GM04503 (cell line): ENCODE measurements at places on chromosomes 4 and X.

DNA sequence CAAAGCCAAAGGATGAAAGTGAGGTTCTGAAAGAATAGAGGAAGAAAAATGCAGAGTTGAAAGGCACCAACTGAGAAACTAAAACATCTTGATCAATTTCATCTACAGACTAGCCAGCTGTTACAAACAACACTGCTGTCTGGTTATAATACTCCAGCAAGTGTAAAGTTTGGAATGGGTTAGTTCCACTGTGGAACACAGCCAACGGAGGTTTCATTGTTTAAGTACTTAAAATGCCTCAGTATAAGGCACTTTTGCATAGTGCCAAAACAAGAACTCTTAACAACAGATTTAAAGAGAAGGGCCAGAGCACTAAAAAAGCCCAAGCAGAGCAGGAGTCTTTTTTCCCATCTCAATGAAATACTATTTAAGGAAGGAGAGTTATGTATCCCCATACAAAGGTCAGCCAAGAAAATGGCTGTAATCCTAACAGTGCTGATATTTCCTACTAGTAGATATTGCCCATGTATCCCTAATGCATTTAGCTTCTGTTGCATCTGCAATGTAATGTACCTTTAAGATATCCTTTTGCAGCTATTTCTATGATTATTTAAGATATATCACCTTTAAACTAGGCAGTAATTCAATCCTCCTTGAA lies 16.5 kb downstream of the ACSL4 start:
- DNase-seq = no peak

DNA sequence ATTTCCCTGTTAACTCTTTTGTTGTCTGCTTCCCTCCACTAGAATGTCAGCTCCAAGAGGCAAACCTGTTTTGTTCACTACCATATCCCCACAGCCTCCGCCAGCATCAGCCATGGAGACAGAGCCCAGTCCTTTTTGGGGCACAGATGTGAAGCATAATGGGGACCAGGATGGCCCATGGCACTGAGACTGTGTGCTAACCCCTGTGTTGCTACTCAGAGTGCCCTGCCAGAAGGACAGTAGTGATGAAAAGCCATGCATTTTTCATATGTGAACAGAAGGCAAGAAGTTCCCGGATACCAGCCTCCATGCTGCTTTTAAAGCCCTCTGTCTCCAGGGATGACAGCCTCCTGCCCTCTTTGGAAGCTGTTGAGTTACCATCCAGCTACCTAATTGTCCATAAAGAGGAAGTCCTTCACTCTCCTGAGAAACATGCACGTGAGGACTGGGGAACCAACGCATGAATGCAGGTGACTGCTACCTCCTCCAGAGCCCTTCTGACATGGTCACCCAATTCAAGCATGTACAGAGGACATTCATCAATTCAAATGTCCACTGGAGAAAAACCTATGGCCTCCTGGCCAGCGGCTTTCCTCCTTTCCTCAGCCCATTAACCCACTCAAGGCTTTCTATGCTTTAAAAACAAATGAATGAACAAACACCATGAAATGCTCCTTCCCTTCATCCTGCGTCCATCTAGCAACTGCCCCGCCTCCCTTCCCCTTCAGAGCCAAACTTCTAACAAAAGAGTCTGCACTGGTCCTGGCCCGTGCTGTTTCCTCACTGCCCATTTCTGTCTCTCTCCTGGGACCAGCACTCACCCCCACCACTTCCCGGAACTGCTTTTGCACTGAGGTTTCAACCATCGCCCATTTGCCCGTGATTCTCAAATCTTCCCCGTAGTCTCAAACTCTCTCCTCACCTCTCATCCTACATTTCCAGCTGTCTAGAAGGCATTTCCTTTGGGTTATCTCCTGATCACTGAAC lies 18.0 kb downstream of the PNMA6F start:
- no peak for DNase-seq

DNA sequence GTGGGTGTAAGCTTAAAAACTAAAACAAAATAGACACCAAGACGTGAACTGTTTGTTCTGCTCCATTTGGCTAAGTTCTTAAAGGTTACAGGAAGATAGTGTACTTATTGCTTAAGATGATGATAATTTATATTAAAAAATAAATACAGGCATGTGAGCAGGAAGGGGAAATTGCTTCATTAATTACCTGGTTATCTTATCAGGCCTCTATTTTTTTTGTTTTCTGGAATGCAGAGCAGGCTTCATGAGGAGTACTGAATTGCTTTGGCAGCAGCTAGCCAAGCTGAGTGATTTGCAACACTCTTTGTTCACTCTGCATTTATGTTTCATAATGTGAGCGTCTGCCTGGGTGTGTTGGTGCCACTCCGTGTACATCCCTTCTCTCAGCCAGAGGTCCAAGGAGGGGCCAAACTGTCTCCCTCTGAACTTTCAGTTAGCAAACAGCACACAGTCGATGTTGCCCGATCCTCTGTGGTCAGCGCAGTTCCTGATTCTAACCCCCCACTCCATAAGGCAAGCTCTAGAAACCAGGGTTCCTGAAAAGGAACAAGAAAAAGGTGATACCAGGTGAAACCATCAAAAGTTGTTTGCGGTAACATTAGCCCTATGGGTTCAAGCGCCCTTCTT lies 348.2 kb downstream of the SPRY1 start:
- no peak for DNase-seq

DNA sequence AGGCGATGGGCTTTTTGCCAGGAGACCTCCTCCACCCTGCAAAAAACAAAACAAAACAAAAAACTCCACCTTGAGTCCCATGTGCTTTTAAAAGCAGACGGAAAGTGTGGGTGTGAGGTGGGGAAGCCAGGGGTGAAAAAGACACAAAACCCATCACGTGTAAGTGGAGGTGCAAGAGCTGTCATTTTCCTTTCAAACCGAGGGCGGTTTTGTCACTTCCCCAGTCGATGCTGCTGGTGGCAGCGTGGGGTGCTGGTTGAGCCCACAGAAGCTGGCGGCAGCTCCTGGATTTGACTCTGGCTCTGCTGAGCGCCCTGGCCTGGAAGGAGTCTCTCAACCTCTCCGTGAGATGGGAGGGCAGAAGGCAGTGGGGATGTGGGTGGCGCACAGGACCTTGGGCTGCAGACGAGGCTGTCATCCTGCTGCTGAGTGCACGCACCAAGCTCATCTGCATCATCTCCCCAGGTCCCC lies 110.0 kb downstream of the PSAPL1 start:
- no peak for DNase-seq

DNA sequence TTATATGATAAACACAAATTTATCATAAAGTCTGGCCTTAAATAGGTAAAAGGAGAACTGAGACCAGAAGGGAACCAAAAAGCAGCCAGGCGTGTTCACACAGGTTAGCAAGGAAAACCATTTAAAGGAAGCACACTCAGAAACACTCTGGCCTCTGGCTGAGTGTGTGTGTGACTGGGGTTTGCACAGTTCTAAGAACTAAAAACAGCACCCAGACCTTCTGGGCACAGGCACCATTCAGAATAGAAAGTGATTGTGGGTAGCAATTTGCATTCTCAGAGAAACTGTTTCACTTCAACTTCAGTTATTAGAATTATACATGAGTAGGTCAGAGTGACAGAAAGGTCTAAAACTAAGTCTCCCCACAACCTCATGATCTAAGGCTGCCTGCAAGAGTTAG lies 10.0 kb downstream of the GPR82 start:
- DNase-seq = no peak

- DNase-seq = no peak
Measured at GRCh38 chr4:82551734-82552133, 10.1 kb downstream of the TMEM150C start.

DNA sequence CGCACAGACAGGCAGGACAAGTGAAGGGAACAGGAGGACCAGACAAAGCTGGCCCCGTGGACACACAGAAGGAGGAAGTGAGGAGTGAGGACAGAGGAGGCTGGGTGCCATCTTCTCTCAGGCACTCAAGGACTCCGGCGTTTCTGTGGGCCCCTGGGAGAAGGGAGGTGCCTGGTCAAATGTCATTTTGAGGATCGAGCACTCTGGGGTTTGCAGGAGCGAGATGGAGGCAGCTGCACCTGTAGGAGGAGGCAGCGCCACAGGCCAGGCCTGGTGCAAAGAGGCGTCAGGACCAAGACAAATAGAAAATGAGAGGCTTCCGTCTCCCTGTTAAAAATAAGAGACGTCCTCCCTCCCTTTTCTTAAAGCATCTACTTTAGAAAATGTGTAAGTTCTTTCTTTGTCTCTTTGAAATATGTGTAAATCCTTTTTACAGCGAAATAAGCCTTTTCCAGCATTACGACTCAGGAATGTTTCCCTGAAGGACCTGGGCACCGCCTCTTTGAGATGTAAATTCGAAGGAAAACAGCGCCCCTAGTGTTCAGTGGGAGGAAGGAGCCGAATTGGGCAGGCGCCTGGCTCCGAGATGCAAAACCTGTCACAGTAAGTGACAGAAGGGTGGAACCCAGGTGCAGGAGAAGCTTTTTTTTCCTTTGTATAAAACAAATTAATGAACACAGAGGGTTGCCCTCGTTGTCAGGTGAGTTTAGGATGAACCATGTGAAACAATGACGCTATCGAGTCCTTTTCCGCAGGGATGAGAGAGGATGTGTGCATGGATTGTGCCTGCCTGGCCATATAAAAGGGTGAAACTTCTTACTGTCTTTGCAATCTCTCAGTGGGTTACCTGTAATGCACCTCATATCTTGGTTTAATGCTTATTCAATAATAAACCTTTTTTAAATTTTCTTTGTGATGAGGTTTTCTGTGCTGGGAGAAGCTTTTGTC lies 1.4 kb upstream of the C4orf50 start:
- no peak for DNase-seq

DNA sequence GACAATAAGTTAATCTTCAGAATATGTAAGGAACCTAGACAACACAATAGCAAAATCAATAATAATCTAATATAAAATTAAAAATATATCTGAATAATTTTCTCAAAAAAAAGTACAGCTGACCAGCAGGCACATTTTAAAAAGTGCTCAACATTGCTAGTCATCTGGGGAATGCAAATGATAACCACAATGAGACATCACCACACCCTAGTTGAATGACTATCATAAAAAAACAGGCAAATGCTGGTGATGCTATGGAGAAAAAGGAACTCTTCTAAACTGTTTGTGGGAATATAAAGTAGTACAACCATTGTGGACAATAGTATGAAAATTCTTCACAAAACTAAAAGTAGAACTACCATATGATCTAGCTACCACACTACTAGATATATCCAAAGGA lies 956.9 kb upstream of the NDST4 start:
- no peak for DNase-seq

- no peak for DNase-seq
Measured at GRCh38 chrX:132467026-132467425, 21.8 kb downstream of the MBNL3 start.

- DNase-seq = no peak
Measured at GRCh38 chr4:2843941-2844584, 419 bp downstream of the ADD1 start.

DNA sequence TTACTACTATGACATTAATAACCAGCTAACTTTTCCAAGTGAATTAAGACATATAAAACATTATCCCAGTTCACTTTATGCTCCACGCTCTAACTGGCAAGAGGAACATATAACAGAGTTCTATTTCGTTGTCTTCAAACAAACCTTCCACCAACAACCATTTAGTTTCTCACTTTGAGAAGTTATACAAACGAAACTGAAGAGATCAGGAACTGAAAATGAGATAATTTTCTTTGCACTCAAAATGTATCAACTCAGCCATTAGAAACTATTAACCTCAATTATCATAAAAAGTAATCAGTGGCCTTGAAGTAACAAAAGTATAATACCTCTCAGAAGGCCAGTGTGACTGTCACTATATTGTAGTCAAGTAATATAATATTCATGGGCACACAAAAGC lies 70.1 kb downstream of the CHM start:
- no peak for DNase-seq

DNA sequence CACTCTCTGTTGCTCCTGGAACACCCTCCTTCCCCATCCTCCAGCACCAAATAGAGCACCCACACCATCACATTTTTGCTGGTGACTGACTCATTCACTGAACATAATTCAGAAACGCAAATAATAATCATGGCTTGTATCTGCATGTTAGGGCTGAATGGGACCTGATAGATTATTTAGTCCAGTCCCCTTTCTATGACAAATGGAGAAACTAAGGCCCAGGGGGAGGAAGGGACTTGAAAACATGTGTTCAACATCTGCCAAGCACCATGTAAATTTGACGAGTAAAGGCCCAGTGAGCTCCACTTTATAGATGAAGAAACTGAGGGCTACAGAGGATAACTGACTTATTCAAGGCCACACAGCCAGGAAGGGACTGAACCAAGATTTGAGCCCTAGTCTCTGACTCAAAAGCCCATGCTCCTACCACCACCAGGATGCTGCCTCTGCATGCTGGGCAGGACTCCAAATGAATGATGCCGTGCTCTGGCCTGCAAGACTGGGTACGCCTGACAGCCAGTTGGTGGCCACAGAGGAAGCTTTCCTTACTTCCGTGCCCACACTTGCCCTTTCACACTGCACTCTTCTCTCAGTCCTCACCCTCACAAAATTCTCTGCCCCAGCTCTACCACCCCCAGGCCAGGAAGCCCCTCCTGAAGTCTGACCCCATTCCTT lies 133.3 kb upstream of the PJA1 start:
- DNase-seq = no peak

- DNase-seq = peak; percentile 20
Measured at GRCh38 chr4:111849746-111850284, 295.4 kb upstream of the FAM241A start.

GRCh38 chrX:45784590-45784989 lies 583.9 kb upstream of the DIPK2B start:
- no peak for DNase-seq
